ENCODE measurements at places on chromosomes 4 and X. TPM values are rescaled to one million over a fixed set of nuclear protein-coding genes. Genes with fewer than 3 reads are reported as not detected.

Gene TCEAL7
- total RNA-seq = not detected

Gene HSFX4
- not detected for total RNA-seq

Gene RAB33A
- not detected for total RNA-seq

Gene ABCD1
- 14.4 TPM for total RNA-seq

Gene PRDM5
- total RNA-seq = 8.7 TPM

Gene DRD5
- not detected for total RNA-seq

Gene LDB2
- not detected for total RNA-seq

Gene CENPE
- 17.9 TPM for total RNA-seq

Gene TSPAN5
- 4.4 TPM for total RNA-seq

Gene TXLNG
- 22.2 TPM for total RNA-seq

Data from Calu3 (cell line).